ENCODE measurements at places on chromosomes 4 and X. TPM values are rescaled to one million over a fixed set of nuclear protein-coding genes. Genes with fewer than 3 reads are reported as not detected.

Gene PLXNB3
- total RNA-seq, result 77.7 TPM

GRCh38 chrX:150512461-150512901, 55.9 kb upstream of the MTM1 start:
- H3K27ac ChIP-seq, result no peak overlapping the region
- no peaks in the 10 kb centered on the region for H3K36me3 ChIP-seq
- H3K4me1 ChIP-seq, result no peaks in the 10 kb centered on the region

DNA sequence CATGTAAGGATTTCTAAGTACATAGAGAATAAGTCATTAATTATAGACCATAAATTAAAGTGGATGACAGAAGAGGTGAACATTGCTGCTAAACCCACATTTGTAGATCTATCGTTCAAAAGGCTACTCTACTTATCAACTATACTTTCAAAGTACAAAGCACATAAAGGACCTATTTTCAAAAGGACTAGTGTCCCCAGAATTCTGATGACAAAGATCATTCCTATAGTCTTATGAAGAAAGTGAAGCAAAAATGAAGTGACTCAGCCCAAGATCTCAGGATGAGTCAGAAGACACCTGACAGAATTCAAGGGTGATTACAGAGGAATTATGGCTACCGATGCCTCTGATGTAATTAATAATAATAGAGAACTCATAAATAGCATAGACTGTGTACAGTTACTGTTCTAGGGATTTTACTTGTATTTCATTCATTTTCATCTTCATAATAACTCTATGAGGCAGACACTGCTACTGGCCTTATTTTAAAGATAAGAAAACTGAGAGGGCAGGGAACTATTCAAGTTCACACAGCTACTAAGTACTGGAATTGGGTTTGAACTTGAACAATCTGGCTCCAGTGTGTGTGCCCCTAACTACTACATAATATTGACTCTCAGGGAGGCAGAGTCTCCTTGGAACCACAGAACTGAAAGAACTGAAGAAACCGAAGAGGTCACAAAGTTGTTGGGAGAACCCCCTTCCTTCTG, 17.1 kb downstream of the USP46 start:
- H3K36me3 ChIP-seq, result no peaks in the 10 kb centered on the region
- DNase-seq, result no peak
- no peak overlapping the region for H3K27ac ChIP-seq
- H3K27me3 ChIP-seq, result no peaks in the 10 kb centered on the region
- peaks cover 38% of the 10 kb centered on the region for H3K4me1 ChIP-seq
- no peak overlapping the region for H3K4me3 ChIP-seq

Gene KIF4A
- not detected for total RNA-seq

DNA sequence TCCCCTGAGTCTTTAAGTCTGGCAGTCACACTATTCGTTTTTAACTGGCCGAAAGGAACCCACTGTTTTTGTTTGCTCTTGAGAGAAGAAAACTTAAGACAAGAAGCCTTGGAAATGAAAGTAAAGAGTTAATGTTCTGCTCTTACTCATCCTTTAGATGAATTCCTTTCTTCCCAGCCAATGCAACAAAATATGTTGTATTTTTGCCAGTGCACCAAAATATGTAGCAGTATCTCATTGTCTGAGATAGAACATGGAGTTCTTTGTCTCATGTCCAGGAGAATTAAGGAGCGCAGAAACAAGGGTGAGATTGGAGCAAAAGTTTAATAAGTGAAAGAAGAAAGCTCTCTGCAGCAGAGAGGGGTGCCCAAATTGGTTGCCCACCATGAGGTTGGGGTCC, 12.2 kb downstream of the TENT5D start:
- H3K4me3 ChIP-seq, result no peak overlapping the region
- DNase-seq, result no peak
- no peak overlapping the region for H3K27ac ChIP-seq
- H3K36me3 ChIP-seq, result no peaks in the 10 kb centered on the region

Gene ARFIP1
- 44.0 TPM for total RNA-seq

DNA sequence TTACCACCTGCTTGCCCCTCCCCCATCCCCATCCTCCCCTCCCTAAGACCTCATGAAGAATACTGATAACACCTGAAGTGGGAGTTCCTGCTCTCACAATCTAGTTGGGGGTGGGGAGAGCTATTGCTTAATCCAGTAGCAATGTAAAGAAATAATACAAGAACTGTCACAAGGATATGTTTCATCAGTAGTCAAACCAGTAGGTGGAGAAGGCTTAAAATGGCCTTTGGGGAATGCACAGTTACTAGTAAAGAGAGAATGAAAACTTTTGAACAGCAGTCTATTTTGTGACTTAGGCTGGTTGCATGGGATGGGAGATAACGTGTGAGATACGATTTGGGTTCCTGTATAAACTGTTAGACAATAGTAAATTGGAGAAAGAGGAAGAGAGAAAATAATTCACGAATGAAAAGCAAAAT, 6.0 kb downstream of the GALNT7 start:
- H3K36me3 ChIP-seq, result no peaks in the 10 kb centered on the region
- DNase-seq, result no peak
- H3K27me3 ChIP-seq, result no peaks in the 10 kb centered on the region
- H3K27ac ChIP-seq, result no peak overlapping the region
- H3K4me3 ChIP-seq, result no peak overlapping the region

DNA sequence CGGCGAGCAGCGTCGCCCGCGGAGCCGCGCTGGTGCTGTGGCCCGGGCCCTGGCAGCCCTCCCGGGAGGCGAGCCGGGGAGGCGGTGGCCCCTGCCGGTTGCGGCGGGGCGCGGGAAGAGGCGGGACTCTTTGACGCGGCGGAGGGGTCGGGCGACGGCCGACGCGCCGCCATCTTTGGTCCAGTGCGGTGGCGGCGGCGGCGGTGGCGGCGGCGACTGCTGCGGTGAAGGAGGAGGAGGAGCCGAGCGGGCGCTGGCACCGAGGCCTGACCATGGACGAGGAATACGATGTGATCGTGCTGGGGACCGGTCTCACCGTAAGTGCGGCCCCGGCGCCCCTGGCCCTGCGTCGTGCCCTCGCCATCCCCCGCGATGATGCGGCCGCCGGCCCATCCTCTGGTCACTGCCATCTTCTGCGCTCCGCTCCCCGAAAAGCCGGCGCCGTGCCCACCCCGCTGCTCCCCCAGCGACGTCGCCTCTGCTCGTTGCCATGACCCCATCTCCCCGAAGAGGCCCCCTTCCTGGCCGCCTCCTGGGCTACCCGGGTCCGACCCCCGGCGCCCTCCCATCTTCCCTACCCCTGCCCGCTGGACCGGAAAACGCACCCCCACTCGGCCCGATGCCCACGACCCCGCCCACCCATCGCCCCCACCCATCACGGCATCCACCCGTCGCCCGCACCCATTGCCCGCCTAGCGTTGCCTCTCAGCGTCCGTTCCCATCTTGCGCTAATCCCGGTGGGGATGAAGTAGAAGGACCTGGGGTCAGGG, at the start of gene GDI1:
GDI1 (plus strand) TSS at position 172 of the 770 bp plus-strand sequence; CDS start at position 273, 101 bp downstream.
- H3K4me1 ChIP-seq, result no peaks in the 10 kb centered on the region
- H3K27ac ChIP-seq, result peak within 1 kb of the TSS; percentile 90
- H3K36me3 ChIP-seq, result peaks cover 58% of the 10 kb centered on the region
- peak within 1 kb of the TSS; percentile 87 for H3K4me3 ChIP-seq
- DNase-seq, result no peak
- no peaks in the 10 kb centered on the region for H3K27me3 ChIP-seq

Gene TMA16
- 30.1 TPM for total RNA-seq

Gene CORIN
- total RNA-seq, result 0.42 TPM

GRCh38 chrX:86016139-86016538, 31.2 kb downstream of the CHM start:
- H3K27me3 ChIP-seq, result peaks cover 3% of the 10 kb centered on the region
- H3K36me3 ChIP-seq, result no peaks in the 10 kb centered on the region
- H3K27ac ChIP-seq, result no peak overlapping the region

- no peaks in the 10 kb centered on the region for H3K4me1 ChIP-seq
- no peak for DNase-seq
- no peak overlapping the region for H3K27ac ChIP-seq
- H3K4me3 ChIP-seq, result no peak overlapping the region
Observed at GRCh38 chr4:7716010-7716721, 223.5 kb downstream of the AFAP1 start.

GRCh38 chr4:120963449-120963848, 40.9 kb upstream of the PRDM5 start:
- H3K27me3 ChIP-seq, result peaks cover 2% of the 10 kb centered on the region
- H3K36me3 ChIP-seq, result no peaks in the 10 kb centered on the region
- DNase-seq, result no peak
- H3K4me3 ChIP-seq, result no peak overlapping the region
- no peaks in the 10 kb centered on the region for H3K4me1 ChIP-seq
- H3K27ac ChIP-seq, result no peak overlapping the region

DNA sequence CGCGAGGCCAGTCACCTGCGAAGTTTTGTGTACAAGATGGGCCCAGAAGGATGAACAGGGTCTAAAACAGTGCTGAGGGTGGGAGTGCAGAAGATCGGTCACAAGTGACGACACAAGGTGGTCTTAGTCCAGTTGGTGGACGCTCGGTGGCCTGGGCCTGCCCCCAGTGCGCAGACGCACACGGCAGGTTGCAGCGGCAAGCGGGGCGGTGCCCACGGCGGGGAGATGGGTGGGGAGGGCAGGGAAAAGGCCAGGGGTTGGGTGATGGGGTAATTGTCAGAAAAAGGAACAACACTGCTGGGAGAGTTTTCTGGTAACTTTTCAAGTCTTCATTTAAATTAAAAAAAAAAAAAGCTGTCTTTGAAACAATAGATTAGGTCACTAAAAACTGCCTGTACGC, 1.0 kb upstream of the PRDX4 start:
- no peaks in the 10 kb centered on the region for H3K27me3 ChIP-seq
- no peak for DNase-seq
- no peak overlapping the region for H3K4me3 ChIP-seq

Gene F8A2
- 15.6 TPM for total RNA-seq

Gene PCSK1N
- total RNA-seq, result 21.8 TPM

Gene XKRX
- 0.66 TPM for total RNA-seq

- H3K4me1 ChIP-seq, result peaks cover 75% of the 10 kb centered on the region
- H3K27me3 ChIP-seq, result no peaks in the 10 kb centered on the region
- no peak overlapping the region for H3K4me3 ChIP-seq
- no peaks in the 10 kb centered on the region for H3K36me3 ChIP-seq
- DNase-seq, result no peak
- peak overlapping the region; percentile 96 for H3K27ac ChIP-seq
Observed at GRCh38 chr4:102503831-102504786, 3.0 kb downstream of the NFKB1 start.

DNA sequence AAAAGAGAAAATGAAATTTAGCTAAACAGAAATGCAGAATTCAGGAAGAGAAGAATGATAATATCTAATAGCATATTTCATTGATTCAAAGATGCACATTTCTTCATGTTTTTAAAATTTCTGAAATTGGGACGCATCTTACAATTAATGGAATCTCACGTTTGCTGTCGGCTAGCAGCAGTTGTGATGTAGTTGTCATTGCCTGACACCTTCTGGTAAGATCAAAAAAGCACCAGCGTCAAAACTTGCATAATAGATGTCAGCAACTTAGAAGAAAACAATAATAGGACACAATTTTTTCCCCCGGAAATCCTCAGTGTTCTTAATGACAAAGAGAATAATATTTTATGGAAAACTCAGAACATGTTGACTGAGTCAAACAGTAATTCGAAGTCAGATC, 29.8 kb upstream of the SLC7A3 start:
- no peaks in the 10 kb centered on the region for H3K27me3 ChIP-seq
- H3K4me1 ChIP-seq, result no peaks in the 10 kb centered on the region
- H3K4me3 ChIP-seq, result no peak overlapping the region
- no peak for DNase-seq
- H3K27ac ChIP-seq, result no peak overlapping the region

Gene TCEAL5
- total RNA-seq, result not detected

DNA sequence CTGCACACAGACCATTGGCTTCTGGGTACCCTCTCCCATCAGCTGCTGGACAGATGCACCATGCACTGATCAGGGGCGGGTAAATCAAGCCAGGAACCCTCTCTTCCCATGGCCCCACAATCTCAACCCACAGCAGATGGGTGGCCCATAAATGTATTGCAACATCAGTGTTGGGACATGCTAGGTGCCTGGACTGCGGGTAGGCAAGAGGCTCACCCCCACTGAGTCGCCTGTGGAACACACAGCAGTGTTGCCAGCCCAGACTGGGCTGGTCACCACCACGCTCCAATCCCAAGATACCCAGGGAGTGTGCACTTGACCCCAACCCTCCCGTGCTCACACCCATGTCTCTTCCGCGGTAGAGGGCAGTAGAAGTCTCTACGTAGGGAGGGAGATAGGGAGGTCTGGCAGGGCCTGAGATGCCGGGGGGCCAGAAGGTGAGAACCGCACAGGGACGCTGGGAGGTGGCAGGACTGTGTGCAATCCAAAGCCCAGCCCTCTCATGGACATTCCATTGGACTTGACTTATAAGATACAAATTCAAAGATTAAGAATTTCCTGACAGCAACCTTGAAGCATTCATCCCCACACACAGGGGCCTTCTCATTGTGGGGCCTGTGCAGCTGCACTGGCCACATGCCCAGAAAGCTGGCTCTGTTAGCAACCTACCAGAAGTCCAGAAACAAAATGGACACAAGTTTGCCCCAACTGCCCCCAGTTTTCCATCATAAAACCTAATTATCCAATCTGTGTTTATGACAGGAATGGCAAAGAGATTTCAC, 183.7 kb downstream of the NSUN7 start:
- no peak overlapping the region for H3K4me3 ChIP-seq
- H3K36me3 ChIP-seq, result no peaks in the 10 kb centered on the region
- peaks cover 22% of the 10 kb centered on the region for H3K4me1 ChIP-seq
- H3K27ac ChIP-seq, result no peak overlapping the region
- no peak for DNase-seq

Gene SLC4A4
- 5.9 TPM for total RNA-seq

DNA sequence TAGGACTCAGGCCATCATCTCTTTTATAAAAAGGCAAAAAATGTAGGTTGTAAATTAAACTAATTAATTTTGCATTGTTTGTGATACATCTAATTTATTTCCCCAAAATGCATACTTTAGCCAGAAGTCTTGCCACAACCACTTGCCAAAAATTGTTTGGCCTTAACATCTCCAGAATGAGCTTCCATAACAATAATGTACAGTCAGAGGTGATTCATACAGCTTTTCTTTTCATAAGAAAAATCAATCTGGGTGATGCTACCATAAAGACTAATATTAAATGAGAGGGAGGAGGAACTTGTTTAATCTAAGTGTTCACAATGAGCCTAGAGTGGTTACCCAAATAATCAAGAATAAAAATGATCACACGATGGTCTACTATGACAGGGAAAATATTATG, 59.3 kb downstream of the AMMECR1 start:
- no peaks in the 10 kb centered on the region for H3K36me3 ChIP-seq
- peaks cover 10% of the 10 kb centered on the region for H3K27me3 ChIP-seq
- no peaks in the 10 kb centered on the region for H3K4me1 ChIP-seq

Gene SGMS2
- total RNA-seq, result 179 TPM

GRCh38 chr4:109079731-109080130, 222.7 kb downstream of the COL25A1 start:
- no peaks in the 10 kb centered on the region for H3K36me3 ChIP-seq
- no peaks in the 10 kb centered on the region for H3K4me1 ChIP-seq
- H3K4me3 ChIP-seq, result no peak overlapping the region
- no peak for DNase-seq

DNA sequence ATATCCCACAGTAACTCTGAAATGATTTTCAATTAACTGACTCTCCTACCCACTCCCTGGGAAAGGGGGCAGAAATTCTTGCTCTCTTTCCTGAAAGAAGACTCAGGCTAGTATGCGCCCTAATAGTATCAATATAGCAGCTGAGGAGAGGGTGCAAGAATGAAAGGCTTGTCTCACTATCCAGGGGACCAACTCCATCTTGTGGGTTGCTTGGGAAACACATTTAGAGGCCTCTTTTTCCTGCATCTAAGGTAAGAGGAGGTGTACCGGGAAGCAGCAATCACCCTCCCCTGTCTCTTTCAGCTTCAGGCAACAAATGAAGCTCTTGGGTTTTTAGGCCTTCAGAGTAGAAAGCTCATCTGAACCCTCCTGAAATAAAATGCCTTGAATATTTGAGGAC, 11.3 kb downstream of the TMEM255A start:
- H3K4me1 ChIP-seq, result no peaks in the 10 kb centered on the region
- H3K36me3 ChIP-seq, result no peaks in the 10 kb centered on the region
- H3K4me3 ChIP-seq, result no peak overlapping the region
- DNase-seq, result no peak
- no peaks in the 10 kb centered on the region for H3K27me3 ChIP-seq
- no peak overlapping the region for H3K27ac ChIP-seq

Gene ASB9
- total RNA-seq, result 1.2 TPM
